ENCODE measurements at places on chromosomes 7 and 10.
A peak's percentile ranks its signal among the peaks of the same experiment; 100 is the strongest.

- DNase-seq = peak; percentile 43
Observed at GRCh38 chr10:102869258-102870198, at the start of gene AS3MT. Gene AS3MT, plus strand, starts transcription at chr10:102869470. Its CDS starts 123 bp downstream, at chr10:102869593.

- no peak for DNase-seq
Observed at GRCh38 chr7:91034459-91035368, 229.5 kb upstream of the FZD1 start.

- DNase-seq = no peak
Observed at GRCh38 chr10:119370972-119371703, 163.8 kb downstream of the GRK5 start.

DNA sequence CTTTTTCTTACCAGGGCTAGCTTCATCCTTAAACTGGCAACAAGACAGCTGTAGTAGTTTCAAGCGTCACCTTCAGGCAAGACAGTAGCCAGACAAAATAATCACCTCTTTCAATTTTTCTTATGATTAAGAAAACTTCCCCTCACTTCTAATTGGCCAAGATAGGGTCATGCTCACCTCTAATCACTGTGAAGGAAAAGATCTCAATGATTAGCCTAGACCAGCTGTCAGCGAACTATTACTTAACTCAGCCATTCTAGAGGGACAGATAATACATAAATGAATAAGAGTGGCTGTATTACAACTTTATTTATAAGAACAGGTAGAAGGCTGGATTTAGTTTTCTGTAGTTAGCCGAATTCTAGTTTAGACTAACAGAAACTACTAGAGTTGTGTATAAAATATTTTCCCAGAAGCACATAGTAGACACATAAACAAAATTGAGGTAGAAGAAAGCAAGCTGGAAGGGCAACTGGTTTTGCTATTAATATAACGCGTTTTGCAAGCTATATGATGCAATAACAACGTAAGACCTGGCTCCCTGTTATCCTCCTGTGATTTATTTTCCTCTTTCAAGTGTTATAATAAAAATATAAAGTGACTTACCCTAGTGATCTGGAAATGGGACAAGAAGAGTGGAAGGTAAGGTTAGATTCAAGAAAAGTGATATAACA, 64.3 kb downstream of the ELAPOR2 start:
- DNase-seq = no peak

- no peak for DNase-seq
Observed at GRCh38 chr7:10360050-10360449, 613.6 kb upstream of the PHF14 start.

- DNase-seq = no peak
Observed at GRCh38 chr10:14820010-14820774, 17.6 kb downstream of the CDNF start.

GRCh38 chr7:1095621-1096155, 7.8 kb downstream of the GPER1 start:
- DNase-seq = no peak

GRCh38 chr10:72407471-72407870, 52.8 kb upstream of the DNAJB12 start:
- no peak for DNase-seq

DNA sequence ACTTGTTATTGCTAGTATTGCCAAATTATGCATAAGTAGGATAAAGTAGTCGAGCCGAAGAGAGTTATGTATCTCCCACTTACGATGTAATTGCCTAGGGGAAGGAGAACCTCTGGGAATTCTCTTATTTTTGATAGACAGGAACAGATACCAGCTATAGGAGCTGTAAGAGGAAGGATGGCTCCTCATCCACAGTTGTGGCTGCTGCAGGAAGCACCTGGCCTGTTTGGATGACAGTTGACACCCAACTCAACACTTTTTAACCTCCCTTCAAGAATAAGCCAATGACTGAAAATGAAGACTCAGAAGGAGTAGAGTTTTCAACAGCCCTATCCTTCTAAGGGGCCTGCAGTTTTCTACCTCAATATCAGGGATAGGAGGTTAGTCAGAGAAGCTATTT, 6.3 kb downstream of the DYDC1 start:
- DNase-seq = no peak

DNA sequence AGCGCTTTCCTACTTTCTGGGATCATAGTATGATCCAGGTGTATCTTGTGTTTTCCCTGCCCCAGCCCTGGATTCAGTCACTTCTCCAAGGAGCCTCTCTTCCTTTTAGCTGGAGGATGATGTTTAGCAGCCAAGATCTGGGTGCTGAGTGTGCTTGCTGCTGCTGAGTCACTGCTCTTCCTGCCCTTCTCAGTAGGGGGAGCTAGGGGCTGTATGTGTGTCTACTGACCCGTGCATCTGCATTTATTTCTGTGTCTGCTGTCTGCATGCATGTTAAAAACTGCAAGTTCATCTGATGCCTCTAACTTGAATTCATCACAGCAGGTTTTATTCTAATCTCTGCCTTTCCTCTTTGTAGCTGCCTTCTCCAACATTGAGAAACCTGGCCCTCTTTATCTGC, 31.6 kb downstream of the MGMT start:
- no peak for DNase-seq

DNA sequence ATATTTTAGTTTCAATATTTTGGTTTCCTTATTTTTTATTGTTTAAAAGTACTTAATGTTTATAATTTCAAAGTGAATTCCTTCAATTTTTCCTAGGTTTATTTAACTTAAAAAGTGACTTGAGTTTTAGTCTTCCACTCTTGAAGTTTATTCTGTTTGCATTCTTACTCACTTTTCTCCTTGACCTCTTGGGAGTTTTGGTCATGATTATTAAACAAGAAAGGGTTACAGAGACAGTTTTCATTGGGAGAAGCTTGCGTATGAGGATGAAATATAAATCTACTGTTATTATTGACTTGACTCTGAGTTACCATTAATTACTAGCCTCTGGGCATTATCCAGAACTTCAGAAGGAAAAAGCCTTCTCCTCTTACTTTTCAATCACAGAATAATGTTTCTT, 216.0 kb downstream of the BMPER start:
- no peak for DNase-seq

DNA sequence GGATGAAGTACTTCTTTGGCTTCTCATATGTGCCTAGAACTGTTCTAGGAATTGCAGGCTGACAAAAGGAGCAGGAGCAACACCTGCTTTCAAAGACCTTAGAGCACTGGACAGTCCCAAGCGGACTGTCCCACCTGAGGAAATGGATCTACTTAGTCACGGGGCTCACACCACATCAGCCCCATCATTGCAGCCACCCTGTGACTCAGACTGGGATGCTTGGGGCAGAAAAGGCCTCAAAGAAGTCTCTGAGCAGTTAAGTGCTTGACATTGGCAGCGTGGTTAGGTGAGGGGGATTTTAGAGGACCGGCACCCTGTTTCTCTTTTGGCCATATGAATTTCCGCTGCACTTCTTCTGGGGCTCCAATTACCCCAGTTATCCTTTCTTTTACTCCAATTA, 256.6 kb downstream of the USP6NL start:
- no peak for DNase-seq

- no peak for DNase-seq
Observed at GRCh38 chr7:48259463-48260280, 88.4 kb downstream of the ABCA13 start.

- DNase-seq = no peak
Observed at GRCh38 chr7:68440866-68441265, 1157.4 kb upstream of the AUTS2 start.

GRCh38 chr10:60443346-60443745, 53.7 kb upstream of the ANK3 start:
- no peak for DNase-seq

GRCh38 chr7:47266799-47267198, 315.1 kb downstream of the TNS3 start:
- no peak for DNase-seq

- DNase-seq = no peak
Observed at GRCh38 chr7:102415685-102416225, 17.6 kb upstream of the ORAI2 start.

- DNase-seq = no peak
Observed at GRCh38 chr10:111281516-111281915, 204.7 kb downstream of the ADRA2A start.

DNA sequence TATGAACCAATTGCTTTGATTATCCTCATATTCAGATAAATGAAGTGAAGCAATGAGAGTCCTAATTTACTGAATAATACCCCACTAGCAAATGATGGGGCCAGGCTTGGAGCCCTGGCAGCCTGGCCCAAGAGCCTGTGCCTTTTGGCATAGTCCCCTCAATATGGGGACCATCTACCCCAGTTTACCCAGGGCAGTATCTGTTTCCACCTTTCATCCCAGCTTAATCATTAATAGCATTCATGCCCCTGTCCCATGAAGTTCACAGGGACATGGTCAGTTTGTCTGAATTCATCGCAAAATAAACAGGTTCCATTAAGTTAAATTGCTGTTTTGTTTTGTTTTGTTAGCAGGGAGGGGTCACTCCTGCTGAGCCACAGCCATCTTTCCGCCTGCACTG, 25.5 kb downstream of the BCCIP start:
- DNase-seq = no peak

GRCh38 chr10:3472287-3473051, 299.9 kb upstream of the PITRM1 start:
- DNase-seq = no peak

DNA sequence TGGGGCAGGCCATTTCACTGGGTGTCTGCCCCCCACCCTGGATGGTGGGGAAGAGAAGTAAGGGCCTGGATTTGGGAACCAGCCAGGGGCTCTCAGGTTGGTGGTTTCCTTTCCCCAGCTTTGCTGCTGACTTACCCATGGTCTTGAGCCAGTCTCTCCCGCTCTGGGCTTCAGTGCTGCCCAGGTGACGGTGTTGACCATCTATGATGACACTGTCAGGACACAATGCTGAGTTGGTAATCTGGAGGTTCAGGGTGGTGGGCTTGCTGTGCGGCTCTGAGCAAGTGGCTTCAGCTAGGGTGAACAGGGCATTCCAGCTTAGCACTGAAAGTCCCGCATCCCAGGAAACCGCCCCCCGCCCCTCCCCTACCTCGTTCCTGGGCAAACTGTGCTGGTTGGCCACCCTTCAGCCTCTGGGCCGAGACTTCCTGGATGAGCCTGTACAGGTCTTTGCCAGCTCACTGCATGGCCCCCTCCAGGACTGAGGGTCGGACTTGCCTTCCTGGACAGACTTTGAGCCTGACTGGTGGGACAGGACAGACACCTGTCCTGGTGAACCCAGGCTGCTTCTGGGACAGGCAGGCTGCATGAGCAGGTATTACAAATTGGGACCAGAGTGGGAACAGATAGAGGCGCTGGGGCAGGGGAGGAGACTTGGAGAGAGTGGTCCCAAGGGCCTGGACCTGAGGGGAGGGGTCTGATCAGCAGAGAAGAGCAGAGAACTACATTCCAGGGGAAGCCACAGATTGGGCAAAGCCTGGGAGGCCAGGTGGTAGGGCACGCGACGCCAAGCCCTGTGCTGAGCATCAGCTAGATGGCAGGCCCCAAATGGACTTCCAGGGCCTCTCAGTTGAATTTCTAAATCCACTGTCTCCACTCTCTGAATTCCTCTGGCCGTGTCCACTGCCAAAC, 19.9 kb upstream of the ZMIZ1 start:
- DNase-seq = no peak

DNA sequence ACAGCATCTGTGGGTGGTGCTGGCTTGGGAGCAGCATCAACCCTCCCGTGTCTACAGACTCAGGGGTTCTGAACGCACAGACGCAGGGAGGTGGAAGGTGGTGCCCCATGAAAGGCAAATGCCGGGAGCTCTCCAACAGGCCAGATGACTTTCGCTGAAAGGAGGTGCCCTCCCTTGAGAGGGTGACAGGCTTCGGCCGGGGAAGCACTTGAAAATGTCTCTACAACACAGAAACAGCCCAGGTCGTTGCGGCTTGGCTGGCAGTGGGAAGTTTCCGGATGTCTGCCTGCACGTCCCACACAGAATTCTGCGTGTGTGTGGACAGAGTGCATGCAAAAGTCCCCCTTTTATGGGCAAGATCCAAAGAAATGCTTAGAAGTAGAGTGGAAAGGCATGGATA, 239.6 kb downstream of the SKAP2 start:
- no peak for DNase-seq

Data from iPS DF 6.9 (cell line).